ENCODE measurements at places on chromosomes 5 and 9.

DNA sequence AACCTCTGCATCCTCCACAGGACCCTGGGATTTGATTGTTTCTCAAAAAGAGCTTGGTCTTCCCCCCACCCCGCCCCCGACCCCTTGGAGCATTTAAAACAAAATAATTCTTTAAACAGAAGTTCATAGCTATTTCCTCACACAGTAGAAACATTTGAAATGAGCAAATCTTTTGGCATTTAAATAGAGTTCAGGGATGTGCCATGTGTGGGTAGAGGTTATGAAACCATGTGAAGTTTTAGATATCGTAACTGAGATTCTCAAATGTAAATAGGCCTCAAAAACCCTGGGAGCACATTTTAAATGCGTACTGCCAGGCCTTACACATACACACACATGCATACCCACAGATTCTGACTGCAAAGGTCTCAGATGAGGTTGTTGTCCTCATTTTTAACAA, 66.5 kb downstream of the EPB41L4B start:
- no peak for DNase-seq

- DNase-seq = no peak
Measured at GRCh38 chr5:178240341-178240741, 7.7 kb upstream of the PHYKPL start.

DNA sequence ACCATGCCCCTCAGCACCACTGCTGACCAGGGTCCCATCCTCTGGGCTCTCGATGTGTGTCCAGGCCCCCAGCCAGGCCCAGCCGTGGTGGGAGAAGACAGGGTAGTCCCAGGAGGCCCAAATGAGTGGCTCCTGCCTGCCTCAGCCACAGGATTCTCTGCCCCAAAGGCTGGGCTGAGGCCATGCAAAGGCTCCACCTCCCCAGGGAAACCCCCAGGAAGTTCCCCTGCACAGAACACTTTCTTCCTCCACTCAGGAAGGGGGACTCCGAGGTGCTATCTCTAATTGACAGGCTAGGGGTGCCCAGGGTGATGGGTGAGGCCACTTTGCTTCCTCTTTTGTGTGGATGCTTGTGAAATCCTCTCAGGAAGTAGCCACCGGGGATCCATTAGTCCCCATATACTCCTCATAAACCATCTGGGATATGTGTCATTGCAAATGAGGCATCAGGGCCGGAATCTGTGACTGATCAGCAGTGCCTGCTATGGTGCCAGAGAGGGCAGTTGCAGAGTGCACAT, 23.1 kb upstream of the TDRD7 start:
- DNase-seq = no peak

DNA sequence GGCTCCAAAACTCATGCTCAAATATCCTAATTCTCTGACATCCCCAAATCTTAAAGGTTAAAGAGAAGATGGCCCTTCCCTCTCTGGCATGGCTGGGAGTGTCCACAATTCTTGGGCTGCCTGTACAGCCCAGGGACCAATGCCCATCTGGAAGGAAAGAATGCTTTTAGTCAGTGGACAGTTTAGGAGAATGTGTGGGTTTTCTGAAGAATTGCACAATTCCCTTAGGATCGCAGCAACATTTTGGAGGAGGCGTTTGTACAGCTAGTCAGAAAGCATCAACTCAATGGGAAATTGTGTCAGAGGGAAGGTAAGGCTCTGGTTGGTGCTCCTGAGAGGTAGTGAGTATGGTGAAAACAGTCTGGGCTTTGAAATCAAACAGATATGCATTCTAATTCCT, 15.0 kb downstream of the FAM193B start:
- DNase-seq = no peak

- DNase-seq = no peak
Measured at GRCh38 chr5:104564530-104564929, 1001.9 kb upstream of the NUDT12 start.

DNA sequence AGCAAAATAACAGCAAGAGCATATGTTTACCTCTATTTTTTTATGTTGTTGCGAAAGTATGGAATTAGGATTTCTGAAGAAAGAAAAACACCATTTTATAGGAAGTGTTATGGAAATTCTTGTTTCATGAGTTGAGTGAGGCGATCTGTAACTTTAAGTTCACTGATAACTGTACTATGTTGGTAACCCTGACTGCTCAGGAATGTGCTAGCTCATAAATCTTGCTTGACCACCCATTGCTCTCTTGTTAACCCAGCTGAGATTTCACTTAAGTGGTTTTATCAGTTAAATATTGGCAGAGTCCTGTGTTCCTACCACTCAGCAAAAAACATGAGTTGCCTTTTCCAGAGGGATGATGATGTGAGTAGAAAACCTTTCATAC, 91.1 kb upstream of the STARD4 start:
- DNase-seq = no peak

- DNase-seq = no peak
Measured at GRCh38 chr5:171272996-171273970, 35.8 kb upstream of the TLX3 start.

DNA sequence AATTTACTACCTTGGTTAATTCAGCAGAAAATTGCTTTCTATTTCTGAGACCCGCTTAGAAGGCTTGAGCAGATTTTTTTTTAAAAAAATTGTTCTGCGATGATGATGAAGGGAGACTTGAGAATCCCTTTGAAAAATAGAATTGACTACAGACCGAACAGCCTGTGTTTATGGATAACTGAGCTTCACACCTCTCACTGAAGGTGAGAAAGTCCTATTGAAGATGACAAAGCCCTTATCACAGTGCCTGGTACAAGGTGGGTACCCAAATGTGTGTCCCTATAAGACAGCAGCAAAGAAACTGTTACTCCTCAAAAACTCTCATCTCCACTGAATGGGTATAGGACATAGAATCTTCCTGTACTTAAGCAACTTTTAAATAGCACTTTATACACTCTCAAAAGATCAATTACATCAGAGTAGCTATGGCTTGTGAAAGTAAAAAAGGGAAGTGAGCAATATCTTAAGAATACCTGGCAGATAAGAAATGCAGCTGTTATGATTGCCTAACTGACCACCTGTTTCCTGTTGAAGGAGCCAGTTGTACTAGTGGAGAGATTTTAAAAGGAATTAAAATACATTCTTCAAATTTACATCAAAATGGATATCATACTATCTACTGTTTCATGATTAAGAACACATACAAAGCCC, 419.7 kb downstream of the CHSY3 start:
- DNase-seq = no peak

- no peak for DNase-seq
Measured at GRCh38 chr9:112028242-112029221, 131.9 kb downstream of the UGCG start.

DNA sequence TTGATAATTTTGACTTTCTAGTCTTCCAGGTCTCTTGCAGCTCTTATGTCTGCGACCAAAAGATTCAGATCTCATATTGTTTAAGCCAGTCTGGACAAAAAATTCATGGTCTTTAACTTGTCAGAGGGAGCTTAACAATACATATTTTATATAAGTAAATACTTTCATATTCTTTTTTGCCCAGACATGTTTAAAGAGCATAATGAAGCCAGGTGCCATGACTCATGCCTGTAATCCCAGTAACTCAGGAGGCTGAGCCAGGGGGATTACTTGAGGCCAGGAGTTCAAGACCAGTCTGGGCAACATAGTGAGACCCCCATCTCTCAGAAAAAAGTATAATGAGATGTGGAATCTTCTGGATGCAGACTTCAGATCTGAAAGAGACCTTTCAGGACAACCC, 69.8 kb downstream of the JMY start:
- DNase-seq = no peak

- DNase-seq = no peak
Measured at GRCh38 chr5:101278011-101278687, 375.1 kb upstream of the ST8SIA4 start.

DNA sequence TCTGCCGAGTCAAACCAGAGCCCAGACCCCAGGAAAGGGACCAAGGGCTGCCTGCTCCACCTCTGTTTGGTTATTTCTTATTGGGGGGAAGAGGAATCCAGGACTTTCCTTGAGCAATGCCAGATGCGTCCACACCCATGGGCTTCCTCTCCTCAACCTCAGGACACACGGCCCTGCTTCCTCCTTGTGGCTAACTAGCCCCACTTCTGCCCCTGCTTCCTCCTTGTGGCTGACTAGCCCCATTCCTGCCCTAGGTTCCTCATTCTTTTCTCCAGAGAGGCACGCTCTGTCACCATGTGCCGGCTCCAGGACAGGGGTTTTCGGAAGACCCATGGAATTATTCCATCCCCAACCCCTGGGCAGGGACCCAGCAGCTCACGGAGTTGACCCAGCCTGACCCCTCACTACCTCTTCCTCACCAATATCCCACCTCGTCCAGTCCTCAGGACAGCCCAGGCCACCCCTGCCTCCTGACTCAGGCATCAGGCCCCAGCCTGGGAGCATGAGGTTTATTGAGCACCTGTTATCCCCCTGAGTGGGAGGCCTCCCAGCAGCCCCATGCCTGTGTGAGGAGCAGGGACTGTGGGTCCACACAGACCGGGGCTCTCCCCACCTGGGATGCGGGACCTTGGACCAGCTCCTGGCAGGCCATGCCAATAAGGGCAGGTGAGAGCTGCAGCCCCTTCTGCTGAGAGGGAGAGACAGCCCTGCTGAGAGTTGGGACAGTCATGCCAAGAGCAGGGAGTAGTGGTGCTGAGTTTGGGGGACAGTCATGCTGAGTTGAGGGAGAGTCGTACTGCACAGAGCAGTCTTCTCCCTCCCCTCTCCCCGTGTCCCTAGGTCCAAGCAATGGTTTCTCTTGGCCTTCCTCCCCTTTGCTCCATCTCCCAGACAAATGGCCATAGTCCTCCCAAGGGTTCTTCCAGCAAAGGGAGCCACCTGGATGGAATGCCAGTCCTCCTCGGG, 11.8 kb upstream of the FCN1 start:
- no peak for DNase-seq

DNA sequence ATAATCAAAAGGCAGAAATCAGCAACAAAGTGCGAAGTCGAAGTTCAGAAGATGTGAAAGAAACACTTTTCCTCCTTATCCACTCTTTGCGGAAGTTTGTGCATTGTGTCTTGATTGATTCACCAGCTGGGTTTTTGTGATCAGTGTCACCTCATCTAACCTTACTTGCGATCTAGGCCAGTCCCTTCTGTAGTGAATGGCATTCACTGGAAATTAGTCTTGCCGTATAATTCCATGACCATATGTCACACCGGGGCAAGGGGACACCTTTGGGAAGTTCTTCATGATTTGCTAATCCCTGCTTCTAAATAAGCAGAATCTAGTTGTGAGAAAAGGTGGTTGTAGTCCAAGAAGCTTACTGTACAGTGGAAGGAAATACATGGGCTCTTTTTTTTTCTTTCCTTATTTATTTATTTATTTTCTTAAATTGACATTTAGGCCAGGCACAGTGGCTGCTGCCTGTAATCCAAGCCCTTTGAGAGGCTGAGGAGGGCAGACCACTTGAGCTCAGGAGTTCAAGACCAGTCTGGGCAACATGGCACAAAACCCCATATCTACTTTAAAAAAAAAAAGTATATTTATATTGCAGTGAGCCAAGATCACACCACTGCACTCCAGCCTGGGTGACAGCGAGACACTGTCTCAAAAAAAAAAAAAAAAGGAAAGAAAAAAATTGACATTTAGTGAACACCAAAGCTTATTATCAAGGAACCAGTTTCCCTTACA, 7.8 kb downstream of the RAI14 start:
- DNase-seq = no peak

GRCh38 chr5:160287378-160288051, 24.8 kb downstream of the CCNJL start:
- no peak for DNase-seq

GRCh38 chr9:136622538-136622948, 40.2 kb upstream of the EGFL7 start:
- no peak for DNase-seq

DNA sequence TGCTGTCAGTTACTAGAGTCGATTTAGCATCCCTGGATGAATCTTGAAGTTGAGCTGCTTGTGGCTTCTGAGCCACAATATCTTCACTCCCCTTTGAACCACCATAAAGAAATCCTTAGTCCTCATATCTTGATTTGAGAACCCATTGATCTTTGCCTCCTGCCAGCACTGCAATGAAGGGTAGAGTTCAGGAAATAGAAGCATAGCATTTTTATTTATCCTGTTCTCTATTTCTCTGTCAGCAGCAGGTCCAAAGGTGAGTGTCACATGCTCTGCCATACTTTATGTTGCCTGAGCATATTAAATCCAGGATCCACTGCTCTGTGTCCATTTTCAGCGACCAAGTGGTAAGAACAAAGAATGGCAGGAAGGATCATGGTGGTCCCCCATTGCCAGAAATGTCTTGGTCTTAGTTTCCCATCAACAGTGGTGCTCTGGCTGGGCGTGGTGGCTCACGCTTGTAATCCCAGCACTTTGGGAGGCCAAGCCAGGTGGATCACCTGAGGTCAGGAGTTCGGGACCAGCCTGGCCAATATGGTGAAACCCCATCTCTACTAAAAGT, 80.2 kb upstream of the PANK3 start:
- DNase-seq = no peak

GRCh38 chr5:172417983-172418630, 36.2 kb downstream of the SH3PXD2B start:
- no peak for DNase-seq

DNA sequence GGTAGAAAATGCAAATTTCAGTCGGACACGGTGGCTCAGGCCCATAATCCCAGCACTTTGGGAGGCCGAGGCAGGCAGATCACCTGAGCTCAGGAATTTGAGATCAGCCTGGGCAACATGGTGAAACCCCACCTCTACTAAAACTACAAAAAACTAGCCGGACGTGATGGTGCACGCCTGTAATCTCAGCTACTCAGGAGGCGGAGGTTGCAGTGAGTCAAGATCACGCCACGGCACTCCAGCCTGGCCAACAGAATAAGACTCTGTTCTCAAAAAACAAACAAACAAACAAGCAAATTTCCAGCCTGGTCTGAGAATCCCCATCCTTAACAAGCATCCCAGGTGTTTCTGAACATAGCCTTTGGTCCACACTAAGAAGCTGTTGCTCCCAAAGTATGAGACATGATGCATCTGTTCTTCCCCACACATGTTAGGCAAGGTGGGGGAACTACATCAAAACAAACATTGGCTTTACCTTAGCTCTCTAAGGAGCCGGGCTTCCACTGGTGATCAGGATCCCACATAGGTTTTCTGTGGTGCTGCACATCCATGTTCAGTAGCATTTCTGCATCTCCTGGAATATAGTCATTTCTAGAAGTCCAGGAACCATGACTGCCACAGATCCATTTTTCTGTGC, 92.5 kb upstream of the DMRT1 start:
- no peak for DNase-seq
